ENCODE measurements at places on chromosomes 4 and X.

- DNase-seq = no peak
These were observed 169.9 kb upstream of the LDB2 start for GRCh38 chr4:17068392-17068791.

- DNase-seq = no peak
These were observed 72.4 kb downstream of the PAPSS1 start for GRCh38 chr4:107647591-107647990.

- no peak for DNase-seq
These were observed 83.3 kb downstream of the RASL11B start for GRCh38 chr4:52945326-52945898.

- DNase-seq = no peak
These were observed 7.3 kb upstream of the GSX2 start for GRCh38 chr4:54092405-54093323.

DNA sequence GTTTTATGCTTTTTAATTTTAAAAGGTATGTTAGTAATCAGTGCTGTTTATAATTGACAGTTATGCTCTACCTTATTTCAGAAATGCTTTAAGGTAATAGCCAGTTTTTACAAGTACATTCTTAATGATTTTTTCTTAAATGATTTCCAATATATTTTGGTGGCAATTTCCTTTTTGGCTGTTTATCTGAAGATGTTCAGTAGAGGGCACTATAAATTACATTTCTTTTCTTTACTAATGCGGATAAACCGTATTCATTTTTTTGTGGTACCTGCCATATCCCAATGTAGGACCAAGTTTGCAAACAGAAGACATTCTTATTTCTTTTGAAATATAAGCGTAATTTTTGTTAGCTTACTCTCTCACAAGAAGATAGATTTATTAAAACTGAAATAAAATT, 65.4 kb downstream of the CCKAR start:
- no peak for DNase-seq

DNA sequence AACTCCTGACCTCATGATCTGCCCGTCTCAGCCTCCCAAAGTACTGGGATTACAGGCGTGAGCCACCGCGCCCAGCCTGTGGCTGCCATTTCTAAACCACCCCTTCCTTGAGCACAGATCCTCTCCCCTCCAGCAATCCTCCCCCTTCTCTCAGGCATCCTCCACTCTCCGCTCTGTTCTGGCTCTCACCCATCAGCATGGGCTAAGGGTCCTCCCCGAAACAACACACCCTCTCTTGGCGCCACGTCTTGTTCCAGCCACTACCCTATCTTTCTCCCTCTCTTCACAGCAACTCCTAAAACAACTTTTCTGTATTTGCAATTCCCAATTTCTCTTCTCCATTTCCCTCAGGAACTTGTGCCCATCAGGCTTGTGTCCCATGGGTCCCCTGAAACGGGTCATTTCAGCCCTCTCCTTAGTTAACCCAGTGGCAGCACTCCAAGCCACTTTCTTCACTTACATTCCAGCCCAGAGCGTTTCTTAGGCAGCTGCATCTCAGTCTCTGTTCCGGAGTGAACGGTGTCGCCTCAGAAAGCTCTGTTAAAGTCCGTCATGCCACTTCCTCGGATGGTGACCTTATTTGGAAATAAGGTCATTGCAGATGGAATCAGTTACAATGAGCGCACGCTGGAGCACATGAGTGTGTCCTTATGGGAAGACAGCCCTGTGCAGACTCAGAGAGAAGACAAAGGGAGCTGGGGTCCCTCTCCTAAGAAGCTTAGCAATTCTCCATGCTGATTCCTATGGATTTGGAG, 28.3 kb upstream of the CLDN24 start:
- DNase-seq = no peak

- DNase-seq = no peak
These were observed 16.9 kb downstream of the RASSF6 start for GRCh38 chr4:73603271-73603710.

- peak; percentile 17 for DNase-seq
These were observed 71.2 kb downstream of the SLC10A7 start for GRCh38 chr4:146450524-146450923.

- DNase-seq = no peak
These were observed 10.3 kb upstream of the SLC10A4 start for GRCh38 chr4:48472794-48473193.

DNA sequence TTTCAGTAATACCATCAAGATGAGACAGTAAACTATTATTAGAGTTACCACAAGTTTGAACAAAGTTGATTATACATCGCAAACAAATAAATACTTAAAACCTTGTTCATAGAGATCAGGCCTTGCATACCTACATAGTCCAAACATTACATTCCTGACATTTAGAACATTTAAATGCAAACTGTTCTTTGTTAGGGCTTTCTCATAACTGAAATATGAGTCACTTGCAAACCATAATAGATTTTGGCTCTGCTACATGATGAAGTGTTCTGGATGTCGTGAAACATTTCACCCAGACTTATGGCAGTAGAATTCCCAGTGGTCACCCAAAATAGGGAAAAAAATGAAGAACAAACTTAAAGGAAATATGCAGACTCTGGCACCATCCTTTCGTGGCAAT, 75.0 kb downstream of the FAT4 start:
- no peak for DNase-seq

DNA sequence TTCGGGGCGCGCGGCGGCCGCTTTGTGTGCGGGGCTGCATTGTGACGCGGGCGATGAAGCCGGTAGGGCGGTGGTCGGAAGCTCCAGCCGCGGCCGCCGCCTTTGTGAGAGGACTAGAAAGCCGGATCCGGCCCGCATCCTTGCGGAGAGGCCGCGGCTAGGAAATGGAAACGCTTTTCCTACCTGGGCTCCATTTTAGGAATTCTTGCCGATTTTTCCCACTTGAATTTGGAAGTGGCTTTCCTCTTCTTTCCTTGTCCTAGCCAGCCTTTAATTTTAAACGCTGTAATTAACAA, 708 bp downstream of the TMSB4X start:
- DNase-seq = no peak

DNA sequence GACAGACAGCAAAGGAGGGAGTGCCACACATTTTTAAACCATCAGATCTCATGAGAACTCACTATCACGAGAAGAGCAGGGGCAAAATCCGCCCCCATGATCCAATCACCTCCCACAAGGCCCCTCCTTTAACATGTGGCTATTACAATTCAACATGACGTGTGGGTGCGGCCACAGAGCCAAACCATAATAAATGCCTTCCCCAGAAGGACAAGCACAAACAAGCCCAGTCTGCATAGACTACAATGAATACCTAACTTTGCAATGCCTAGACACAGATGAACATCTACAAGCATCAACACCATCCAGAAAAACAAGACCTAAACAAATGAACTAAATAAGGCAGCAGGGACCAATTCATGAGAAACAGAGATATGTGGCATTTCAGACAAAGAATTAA, 12.3 kb downstream of the ETDA start:
- no peak for DNase-seq

DNA sequence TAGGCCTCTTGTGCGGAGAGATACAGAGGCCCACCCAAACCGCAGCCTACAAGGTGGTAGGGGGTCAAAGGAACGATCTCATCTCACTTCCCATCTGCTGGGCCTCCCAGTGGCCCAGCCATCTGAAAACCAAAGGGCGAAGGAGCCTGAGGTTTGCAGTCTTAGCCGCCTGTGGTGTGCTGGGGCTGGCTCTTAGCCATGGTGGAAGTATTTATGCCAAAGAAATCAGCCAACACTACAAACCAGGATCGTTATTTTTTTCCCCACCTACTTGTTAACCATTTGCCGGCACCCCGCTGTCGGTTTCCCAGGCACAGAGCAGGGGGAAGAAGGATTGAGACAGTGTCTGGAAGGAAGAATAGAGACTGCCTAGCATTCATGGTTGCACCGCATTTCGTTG, 30.9 kb upstream of the CDKL5 start:
- no peak for DNase-seq

GRCh38 chrX:121103381-121103780, 56.0 kb downstream of the GLUD2 start:
- DNase-seq = no peak

DNA sequence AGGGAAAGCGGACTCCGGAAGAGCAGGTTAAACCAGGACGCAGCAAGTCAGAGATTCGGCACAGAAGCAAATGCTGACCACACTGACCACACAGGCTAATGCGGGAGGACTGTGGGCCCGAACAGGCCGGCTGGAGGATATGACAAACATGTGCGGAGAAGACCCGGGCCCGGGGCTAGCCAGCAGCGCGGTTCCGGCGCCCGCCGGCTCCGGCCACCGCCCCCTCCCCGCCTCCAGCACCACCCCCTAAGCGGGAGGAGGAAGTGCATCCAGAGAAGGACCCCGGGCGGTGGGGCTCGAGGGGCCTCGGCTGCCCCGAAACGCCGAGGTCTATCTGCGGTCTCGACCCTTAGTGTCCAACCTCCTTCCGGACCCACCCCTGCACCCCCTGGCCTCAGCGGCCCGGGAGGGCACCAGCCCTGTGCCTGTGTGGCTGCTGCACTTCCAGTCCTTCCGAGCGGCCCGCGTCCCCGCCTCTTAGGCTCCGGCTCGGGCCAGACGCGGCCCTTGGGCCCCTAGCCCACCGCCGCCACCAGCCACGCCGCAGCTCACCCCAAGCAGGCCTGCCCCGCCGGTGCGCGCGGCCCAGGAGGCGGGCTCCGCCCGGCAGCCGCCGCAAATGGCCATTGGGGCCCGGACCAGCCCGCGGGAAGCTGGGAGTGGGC, 2.1 kb downstream of the ELOVL6 start:
- peak; percentile 53 for DNase-seq

- no peak for DNase-seq
These were observed 45.9 kb downstream of the FREM3 start for GRCh38 chr4:143654571-143654970.
